ENCODE measurements at places on chromosomes 2 and 18.
A peak's percentile ranks its signal among the peaks of the same experiment; 100 is the strongest.

GRCh38 chr2:109419171-109419756 is 194.5 kb downstream of the SEPTIN10 start:
- DNase-seq, result no peak

DNA sequence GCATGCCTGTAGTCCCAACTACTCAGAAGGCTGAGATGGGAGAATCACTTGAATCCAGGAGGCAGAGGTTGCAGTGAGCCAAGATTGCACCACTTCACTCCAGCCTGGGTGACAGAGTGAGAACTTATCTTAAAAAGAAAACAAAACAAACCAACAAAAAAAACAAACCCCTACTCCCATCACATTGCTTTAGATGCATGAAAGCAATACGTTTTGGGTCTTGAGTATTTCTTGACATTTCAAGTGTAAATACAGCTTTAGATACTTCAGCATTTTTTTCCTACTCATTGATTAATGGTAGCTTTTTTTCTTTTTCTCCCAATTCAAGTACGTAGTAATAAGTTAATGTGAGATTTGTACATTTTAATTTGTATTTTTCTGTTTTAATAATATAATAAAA is 20.3 kb downstream of the RASGRP3 start:
- no peak for DNase-seq

DNA sequence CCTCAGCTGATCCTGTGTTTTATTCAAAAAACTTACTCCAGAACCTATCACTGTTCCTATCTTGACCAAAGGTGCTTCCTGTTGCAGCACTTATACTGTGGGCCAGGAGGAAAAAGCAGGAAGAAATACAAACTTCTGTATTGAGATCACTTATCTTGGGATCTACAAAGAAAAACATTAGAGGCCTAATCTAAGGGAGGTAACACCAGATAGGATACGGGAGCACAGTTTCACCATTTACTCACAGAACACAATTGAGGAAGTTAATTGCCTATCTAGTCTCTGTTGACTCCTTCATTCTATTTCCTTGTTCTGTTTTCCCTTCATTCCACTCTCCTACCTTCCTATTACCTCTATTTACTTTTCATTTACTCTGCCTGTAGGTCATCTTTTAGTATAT is 287.2 kb upstream of the LINC00305 start:
- DNase-seq, result no peak

- DNase-seq, result no peak
These were observed 136.6 kb downstream of the ZAP70 start for GRCh38 chr2:97849881-97850528.

DNA sequence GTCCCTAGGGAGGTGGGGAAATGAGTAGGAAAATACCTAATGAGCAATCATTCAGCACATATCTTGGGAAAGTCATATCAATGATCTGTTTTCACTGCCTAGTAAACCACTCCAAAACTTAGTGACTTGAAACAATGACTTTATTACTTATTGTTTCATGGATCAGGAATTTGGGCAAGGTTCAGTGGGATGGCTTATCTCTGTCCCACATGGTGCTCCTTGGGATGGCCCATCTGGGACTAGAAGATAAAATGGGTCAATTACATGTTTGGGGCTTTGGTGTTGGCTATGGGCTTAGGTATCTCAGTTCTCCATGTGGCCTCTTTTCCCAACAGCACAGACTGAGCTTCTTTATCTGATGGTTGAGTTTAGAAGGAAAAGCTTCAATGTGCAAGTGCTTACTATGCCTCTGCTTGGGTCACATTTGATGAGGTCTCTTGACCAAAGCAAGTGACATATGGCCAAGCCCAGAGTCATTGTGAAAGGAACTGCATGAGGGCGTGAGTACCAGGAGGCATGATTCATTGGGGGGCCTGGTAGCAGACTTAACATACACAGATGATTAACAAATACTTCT is 218.1 kb upstream of the TNP1 start:
- no peak for DNase-seq

- no peak for DNase-seq
These were observed 2.7 kb downstream of the VSNL1 start for GRCh38 chr2:17543131-17543660.

- DNase-seq, result no peak
These were observed 52.8 kb upstream of the CABYR start for GRCh38 chr18:24086082-24086481.

DNA sequence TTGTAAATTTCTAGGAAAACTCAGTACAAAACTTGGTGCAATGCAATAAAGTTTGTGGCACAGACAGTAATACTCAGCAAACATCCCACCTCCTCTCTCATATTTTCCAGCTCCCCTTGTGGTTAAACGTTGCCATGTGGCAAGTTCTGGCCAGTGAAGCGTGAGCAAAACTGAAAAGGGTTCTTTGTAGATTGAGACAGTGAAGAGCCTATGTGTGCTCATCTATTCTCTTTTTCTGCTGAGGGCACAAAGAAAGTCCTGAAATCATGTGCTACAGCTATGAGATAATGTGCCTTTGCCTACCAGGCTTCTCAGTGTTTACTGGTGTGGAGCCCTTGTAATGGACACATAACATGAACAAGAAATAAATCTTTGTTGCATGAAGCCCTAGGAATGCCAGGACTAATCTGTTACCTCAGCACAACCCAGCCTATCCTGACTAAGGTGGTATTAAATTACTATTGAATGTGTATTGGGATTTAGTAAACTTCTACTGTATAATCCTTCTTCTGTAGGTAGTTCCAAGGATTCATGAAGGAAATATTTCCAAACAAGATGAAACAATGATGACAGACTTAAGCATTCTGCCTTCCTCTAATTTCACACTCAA is 13.0 kb upstream of the TYMS start:
- no peak for DNase-seq

GRCh38 chr18:31646332-31647126 is 37.9 kb downstream of the B4GALT6 start:
- DNase-seq, result no peak

DNA sequence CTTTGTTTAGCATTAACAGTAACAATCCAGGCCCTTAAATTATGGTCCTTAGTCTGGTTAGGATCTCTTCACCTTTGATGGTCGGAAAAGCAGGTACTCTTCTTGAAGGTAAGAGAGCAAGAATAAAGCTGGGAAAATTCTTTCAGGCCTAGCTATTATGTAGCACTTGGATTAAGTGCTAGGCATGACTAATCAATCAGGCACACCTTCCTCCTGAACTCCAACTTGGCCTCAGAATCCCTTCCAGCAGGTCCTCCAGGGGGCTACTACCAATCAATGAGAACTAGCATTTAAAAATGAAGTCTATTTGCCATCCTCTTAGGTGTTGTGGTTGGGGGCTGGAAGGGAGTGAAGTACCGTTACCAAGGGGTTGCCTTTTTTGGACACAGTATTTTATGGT is 3.7 kb downstream of the SMYD1 start:
- no peak for DNase-seq

GRCh38 chr2:59584958-59585357 is 968.5 kb downstream of the BCL11A start:
- DNase-seq, result no peak

- DNase-seq, result no peak
These were observed 24.0 kb downstream of the GPR55 start for GRCh38 chr2:230901006-230901405.

- DNase-seq, result no peak
These were observed 36.4 kb upstream of the SLC14A1 start for GRCh38 chr18:45687621-45688020.

DNA sequence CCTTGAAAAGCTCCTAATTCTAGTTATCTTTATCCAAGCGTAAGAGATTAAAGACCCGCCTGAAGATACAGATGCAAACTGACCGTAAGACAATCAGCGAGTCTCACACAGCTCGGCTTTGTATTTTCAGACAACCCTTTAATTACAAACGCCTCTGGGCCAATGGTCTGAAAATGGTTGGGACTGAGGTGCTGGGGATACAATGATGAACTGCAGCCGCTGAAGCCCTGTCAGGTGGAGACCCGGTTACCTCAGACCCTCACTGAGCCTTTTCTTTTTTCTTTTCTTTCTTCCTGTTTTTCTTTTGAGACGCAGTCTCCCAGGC is 715 bp upstream of the CFAP36 start:
- DNase-seq, result no peak

- DNase-seq, result no peak
These were observed 204.6 kb downstream of the RAB3GAP1 start for GRCh38 chr2:135256531-135257260.

GRCh38 chr18:52070291-52070756 is 269.7 kb upstream of the DCC start:
- DNase-seq, result no peak

DNA sequence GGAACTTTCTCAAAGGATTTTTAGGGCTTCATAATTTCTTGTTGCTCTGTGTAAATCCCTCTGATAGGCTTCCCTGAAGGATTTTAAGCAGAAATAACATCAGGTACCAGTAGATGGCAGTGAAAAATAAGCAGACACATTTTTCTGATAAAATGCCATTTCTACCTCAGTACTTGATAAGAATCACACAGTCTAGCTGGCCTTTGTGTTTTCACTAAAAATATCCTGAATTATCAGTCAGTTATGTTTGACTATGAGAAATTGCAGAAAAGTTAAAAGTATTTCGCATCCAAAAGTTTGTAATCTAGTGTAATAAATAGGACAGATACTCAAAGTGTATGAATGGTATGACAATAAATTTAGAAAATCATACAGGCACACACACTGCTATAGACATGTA is 68.7 kb downstream of the DNAJC10 start:
- peak; percentile 8 for DNase-seq

GRCh38 chr2:129903586-129904425 is 75.7 kb upstream of the RAB6C start:
- no peak for DNase-seq

Data from hindlimb muscle (tissue), 1 donor.